T-helper 2 cell (primary cell): ENCODE measurements at places on chromosomes 1 and 21.

DNA sequence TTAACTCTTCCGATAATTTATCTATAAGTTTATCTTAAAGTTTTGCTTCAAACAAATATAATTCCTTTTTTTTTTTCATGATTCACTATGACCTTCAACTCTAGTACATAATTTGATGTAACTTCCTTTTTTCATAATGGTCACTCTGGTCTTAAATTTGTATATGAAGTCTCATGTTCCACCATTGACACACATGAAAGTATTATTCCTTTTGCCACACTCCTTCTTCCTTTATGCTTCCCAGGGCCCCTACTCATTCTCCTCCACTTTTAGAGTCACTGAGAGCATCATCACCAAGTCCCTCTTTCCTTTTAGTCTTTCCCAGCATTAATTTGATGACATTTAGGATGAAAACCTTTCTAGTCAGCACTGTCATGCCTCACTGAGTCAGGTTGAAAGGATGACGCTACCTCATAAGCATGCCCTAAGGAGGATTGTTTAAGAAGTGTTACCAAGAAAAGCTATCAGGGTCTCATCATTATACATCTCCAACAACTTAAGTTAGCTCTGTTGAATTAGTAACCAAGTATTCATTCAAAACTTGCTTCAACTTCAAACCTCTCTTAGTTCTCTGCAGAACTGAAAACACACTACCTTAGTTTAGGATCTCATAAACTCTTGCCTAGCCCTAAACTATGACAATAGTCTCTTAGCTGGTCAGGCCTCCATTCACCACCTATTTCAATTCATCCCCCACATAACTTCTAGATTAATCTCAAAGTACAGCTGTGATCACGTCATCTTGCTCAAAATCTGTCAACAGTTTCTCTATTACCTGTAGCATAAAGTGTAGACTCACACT is 14.5 kb downstream of the AUNIP start:
- no peak for DNase-seq

DNA sequence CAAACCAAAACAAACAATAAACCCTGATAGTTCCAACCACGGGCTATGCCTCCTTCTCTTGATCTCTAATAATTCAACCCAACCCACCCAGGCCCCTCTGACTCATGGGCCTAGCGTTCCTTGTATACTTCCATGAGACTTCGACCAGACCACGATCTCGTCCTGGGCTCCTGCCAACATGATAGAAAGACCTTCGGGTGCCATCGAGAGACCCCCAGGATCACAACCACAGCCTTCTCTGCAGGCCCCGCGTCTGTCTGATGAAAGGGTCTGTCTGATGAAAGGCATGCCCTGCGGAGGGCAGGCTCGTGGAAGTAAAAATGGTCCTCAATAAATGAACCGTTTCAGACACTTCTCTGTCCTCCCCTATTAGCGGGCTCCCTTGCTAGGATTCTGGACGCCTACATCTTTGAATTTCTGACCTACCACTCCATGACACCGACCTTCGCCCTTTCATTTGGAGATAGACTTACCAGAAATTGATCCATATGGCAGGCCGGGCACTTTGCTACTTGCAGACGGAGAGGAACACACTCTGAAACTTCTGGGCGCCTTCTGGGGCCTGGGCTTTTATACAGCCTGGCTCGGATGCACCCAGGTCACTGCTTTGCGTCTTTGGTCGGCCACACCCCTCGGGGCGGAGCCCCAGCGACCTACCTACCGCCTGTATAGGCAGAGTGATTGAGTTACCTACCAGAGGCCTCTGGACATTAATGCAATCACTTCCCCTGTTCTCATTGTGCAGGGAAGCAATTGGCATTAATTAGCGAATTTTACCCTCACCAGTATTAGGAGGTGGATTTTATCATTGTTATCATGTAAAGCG is 5.3 kb upstream of the KLF18 start:
- no peak for DNase-seq

DNA sequence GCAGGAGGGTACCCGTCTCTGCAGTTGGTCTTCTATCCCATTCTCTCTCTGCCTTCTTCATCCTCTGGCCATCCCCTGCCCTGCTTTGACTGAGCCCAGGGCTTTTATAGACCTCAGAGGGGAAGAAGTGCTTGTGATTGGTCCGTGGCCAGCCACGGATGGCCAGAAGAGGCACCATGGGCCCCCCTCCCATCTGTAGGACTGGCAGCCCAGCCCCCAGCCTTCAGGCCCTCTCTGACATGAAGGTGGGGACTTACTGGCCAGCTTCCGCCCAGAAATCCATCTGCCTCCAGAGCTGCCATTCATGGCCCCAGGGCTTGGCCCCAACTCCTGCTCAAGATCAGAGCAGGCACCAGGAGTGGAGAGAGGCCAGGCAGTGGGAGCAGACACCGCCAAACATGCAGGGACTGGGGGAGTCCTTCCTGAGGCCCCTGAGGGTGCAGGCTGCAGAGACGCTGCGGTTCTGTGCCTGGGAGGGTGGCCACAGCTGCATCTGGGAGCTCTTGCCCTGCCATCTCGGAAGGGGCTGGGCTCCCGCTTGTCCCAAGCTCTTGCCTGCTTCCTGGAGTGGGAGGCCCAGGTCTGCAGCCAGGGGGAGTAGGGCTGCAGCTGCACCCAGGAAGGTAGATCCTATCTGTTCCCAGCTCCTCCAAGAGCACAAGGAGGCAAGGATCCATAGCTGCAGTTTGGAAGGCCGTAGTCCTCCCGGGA is 698.6 kb upstream of the B3GALT2 start:
- no peak for DNase-seq

GRCh38 chr21:42120903-42121535 is 49.9 kb downstream of the UMODL1 start:
- DNase-seq, result no peak

DNA sequence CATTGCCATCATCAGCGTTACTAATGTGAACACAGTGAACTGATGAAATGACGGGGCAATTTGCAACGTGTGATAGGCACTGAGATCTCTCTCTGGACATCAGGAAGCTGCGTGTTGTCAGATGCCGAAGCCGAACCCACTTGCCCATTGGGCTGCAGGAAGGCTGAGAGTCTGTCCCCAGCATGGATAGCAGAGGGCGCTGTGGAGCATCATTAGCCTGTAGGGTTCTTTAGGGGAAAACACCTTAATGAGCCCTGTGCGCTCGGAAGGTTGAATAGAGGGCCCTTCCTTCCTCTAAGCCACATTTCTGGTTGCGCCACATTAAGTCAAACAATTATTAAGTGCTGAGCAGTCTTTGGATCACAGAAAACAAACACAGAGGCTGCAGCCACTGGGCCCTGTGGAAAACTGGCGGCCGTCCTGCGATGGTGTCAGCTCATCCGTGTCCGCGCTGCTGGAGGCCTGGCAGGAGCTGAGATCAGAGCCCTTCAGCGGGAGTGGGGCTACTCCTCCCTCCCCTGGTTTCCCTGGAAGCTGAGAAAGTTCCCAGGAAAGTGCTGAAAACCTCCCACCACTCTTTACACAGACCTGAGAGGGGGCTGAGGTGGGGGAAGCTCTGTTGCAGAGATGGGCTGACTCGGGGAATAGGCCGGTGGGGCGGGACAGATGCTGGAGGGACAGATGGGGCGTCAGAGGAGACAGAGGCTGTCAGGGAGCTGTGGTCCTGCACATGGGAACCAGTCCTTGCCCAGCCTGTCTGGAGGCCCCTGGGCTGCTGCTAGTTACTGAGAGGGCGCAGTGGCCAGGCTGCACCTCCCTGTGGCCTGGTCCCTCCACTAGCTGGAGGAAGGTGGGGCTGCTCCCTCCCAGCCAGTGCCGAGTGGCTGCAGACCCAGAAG is 12.7 kb downstream of the TFF2 start:
- DNase-seq, result peak; percentile 75

DNA sequence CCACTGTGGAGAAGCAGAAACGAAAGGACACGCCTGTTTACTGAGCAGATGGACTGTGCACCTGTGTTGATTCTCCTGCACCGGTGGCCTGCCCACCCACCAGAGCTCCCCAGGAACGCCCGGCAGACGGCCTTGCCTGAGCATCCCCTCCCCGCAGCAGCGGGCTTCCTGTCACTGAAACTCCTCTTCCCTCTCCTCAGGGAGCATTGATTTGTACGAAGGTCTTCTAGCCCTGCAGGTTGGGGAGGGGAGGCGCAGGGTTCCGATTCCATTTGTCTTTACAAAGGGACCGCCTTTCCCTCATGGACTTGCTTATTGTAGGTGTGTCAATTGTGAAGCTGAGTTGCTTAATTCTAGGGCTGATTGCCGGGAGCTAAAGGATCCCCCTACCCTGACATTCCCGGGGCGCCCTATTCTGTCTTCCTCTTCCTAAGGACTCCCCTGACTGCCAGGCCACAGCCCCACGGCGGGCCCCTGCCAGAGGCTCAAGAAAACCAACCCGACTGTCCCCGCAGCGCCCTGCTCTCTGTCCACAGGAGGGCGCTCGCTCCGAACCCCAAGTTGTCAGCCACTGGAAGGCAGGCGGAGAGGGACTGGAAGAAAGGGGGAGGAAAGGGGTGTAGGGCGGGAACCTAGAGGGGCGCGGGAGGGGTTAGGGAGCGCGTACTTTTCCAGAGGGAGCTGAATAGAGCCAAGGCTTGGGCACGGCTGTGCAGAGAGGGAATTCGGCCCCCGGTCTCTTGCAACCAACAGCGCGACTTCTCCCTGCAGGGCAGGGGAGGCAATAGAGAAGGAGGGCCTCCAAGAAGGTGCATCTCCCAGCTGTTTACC is 2.8 kb downstream of the S100A6 start:
- DNase-seq, result peak; percentile 71

DNA sequence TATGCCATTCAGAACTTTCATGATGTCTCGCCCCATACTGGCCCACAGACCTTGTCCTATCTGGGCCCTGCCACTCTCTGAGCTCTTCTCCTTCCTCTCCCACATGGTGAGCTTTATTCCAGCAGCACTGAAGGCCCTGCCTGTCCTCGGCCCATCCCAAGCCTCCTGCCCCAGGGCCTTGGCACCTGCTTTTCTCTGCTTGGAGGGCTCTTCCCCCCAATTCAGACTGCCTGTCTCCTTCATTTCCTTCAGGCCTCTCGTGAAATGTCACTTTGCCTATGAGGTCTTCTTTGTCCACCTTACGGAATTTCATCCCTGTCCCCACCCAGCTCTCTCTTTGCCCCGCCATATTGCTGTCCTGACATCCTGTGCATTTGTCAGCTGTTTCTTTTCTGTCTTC is 191.7 kb upstream of the POU3F1 start:
- DNase-seq, result no peak

DNA sequence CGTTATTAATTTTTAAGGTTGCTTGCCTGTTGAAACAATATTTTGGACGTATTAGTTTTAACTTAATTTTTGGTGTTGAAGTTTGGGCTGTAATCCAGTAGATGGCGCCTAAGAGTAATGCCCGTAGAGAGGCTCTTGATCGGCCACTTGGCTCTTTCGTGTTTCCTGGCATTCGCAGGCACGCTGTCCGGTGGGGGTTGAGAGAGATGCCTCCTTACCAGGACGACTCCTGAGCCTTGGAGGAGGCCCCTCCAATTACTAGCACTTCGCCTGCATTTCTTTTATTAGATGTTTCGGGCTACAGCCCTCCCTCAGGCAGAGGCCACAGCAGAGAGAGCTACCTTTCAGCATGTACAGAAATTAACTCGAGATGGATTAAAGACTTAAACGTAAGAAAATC is 12.0 kb downstream of the OR2M4 start:
- DNase-seq, result no peak

DNA sequence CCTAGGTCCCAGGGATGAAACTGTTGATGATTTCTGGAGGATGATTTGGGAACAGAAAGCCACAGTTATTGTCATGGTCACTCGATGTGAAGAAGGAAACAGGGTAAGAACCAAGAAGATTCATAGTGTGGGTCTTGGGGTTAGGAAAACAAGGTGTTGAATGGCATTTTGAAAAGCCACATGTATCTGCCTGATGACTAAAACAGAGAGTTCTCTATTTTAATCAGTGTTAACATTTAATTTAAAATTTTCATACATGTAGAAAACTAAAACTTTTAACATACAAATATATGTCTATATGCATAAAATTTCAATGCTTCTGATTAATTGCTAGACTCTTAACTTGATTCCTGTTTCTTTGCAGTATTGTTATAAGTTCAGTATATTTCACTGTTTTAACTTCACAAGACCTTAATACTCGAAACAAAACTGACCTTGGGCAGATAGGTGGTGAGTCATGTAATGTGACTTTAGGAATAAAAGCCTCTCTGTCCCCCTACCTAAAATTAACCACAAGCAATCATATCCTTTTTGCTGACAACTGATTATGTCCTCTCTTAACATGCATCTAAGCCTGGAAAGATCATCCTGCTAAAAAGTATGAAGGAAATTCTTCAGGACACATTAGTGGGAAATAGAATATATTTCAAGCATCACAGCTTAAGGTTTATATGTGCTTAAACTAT is 95.6 kb downstream of the PTPRC start:
- DNase-seq, result no peak

- no peak for DNase-seq
Measured at GRCh38 chr1:171718848-171719247, 23.0 kb downstream of the VAMP4 start.

DNA sequence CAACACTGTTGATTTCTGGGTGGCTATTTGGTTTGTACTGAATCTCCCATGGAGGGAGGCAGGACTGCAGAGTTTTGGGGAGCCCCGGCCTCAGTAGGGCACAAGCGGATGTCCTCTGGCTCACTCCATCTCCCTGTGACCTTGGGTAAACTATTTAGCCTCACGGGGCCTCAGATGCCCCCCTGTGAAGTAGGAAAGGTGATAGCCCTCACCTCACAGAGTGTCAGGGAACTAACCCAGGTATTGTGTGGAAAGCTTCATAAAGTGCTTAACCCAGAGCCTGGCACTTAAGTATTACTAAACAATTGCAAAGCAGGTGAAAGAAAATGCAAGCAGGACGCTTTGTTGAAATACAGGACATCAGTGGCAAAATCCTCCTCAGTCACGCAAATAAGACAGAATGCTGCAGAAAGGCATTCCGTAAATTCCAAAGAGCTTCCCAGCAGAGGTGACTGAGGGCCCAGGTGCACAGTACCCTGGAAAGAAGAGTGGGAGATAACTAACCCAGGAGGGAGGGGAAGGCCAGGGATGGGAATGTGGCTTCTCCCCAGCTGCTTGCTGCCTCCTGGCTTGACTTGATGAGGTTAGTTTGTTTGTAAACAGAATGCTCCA is 436.3 kb downstream of the PRDM2 start:
- DNase-seq, result no peak

DNA sequence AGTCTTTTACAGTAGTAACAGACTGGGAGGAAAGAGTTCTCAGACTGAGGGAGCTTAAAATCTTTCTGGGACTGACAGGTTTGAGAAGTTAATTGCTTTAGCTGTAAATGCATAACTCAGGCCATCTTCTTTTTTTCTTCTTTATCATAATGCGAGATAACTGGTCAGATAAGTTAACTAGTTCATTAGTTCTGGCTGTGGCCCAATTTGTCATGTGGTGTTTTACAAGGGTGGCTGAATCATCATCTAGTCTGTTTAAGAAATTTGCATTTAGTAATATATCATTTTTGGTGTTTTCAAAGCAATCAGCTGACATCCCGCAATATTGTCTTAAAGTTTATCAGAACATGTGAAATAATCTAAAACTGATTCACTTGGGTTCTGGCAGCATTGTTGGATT is 14.0 kb downstream of the HSD3B2 start:
- no peak for DNase-seq

- no peak for DNase-seq
Measured at GRCh38 chr1:53137729-53138128, 4.7 kb downstream of the SLC1A7 start.

GRCh38 chr1:205066141-205066818 is 18.0 kb downstream of the TMEM81 start:
- DNase-seq, result no peak

GRCh38 chr1:172753964-172754363 is 95.1 kb downstream of the FASLG start:
- DNase-seq, result no peak

- no peak for DNase-seq
Measured at GRCh38 chr1:30887485-30888315, 20.9 kb downstream of the SDC3 start.
